ENCODE measurements at places on chromosomes 2 and 18.

- DNase-seq = no peak
These were observed 119.4 kb downstream of the GREB1L start for GRCh38 chr18:21361307-21361880.

DNA sequence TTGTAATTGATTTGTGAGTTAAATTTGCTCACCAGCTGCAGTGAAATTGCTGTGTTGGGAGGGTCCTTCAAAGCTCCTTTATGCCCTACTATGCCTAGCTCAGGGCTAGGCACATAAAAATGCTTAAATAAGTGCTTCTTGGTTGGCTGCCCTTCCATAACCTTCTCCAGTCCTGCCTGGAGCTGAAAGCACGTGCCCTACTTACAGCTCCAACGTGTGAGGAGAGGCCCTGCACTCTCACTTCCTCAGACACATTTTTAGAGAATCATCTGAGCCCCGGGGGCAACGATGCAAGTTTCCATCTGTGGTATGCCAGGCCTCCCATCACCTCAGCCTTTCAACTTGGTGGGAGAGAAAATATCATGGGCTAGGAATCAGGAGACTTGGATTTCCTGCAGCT lies 202.7 kb downstream of the BCL11A start:
- no peak for DNase-seq

- DNase-seq = no peak
These were observed 99.9 kb downstream of the PARD3B start for GRCh38 chr2:204645018-204645773.

GRCh38 chr2:206915121-206915520 lies 24.2 kb upstream of the CPO start:
- no peak for DNase-seq

Measured in NCI-H1105 treated with DMSO at 0.1 percent for 48 hours (cell line).